GM12878 (cell line): ENCODE measurements at places on chromosomes 3 and 15. TPM values are rescaled to one million over a fixed set of nuclear protein-coding genes. Genes with fewer than 3 reads are reported as not detected.

Gene ANKRD34C
- not detected in 2 replicates for total RNA-seq

Gene TTC21A
- total RNA-seq = 2.6 and 2.7 TPM in 2 replicates

Gene PPM1L
- total RNA-seq = 0.21 and 0.33 TPM in 2 replicates

Gene REC114
- total RNA-seq = not detected in 2 replicates

Gene CFAP91
- total RNA-seq = 0.80 and 1.3 TPM in 2 replicates

Gene RBM6
- 66.5 and 72.7 TPM in 2 replicates for total RNA-seq

Gene RBPMS2
- total RNA-seq = 0.31 and 0.66 TPM in 2 replicates

Gene HAPLN3
- 2.9 and 3.1 TPM in 2 replicates for total RNA-seq

Gene CKMT1A
- 0.13 TPM in 1 of 2 replicates, not detected in the other for total RNA-seq

Gene CRABP1
- 0.37 and 0.41 TPM in 2 replicates for total RNA-seq

Gene FBXW12
- 0.15 TPM in 1 of 2 replicates, not detected in the other for total RNA-seq

GRCh38 chr15:31219221-31219620 lies 107.4 kb upstream of the KLF13 start:
- no peak for DNase-seq

- no peak for DNase-seq
Observed at GRCh38 chr3:43000387-43000786, 21.3 kb downstream of the GASK1A start.

- DNase-seq = no peak
Observed at GRCh38 chr15:100189319-100189718, 152.5 kb downstream of the ADAMTS17 start.

GRCh38 chr3:133490468-133491351 lies 82.8 kb upstream of the CDV3 start:
- peak; percentile 76 for DNase-seq

DNA sequence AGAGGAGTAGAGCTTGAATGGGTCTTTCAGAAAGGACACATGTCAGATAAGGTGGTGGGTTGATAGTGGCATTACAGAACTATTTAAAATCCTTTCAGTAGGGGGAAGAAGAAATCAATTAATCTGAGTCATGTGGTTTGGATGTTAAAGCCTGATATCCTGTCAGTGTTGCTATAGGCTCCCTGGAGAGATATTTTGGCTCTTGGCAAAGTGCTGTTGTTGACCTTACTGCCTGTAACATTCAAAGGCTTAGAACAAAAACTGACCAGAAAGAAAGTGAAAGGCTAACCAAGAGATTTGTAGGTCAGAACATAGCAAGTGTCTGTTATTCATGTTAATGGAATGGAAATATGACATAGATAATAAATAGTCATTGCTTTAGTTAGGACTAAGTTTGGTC lies 552.9 kb downstream of the DIPK2A start:
- DNase-seq = no peak

DNA sequence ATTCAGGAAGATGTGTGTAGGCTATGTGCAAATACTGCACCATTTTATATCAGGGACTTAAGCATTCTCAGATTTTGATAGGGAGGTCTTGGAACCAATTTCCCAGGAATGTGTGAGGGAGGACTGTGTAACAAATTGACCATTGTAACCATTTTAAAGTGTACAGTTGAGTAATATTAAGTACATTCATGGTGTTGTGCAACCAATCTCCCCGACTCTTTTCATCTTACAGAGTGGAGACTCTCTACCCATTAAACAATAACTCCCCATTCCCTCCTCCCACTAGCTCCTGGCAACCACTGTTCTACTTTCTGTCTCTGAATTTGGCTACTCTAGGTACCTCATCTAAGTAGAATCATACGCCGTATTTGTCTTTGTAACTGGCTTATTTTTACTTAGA lies 5.1 kb downstream of the RCN2 start:
- DNase-seq = no peak

DNA sequence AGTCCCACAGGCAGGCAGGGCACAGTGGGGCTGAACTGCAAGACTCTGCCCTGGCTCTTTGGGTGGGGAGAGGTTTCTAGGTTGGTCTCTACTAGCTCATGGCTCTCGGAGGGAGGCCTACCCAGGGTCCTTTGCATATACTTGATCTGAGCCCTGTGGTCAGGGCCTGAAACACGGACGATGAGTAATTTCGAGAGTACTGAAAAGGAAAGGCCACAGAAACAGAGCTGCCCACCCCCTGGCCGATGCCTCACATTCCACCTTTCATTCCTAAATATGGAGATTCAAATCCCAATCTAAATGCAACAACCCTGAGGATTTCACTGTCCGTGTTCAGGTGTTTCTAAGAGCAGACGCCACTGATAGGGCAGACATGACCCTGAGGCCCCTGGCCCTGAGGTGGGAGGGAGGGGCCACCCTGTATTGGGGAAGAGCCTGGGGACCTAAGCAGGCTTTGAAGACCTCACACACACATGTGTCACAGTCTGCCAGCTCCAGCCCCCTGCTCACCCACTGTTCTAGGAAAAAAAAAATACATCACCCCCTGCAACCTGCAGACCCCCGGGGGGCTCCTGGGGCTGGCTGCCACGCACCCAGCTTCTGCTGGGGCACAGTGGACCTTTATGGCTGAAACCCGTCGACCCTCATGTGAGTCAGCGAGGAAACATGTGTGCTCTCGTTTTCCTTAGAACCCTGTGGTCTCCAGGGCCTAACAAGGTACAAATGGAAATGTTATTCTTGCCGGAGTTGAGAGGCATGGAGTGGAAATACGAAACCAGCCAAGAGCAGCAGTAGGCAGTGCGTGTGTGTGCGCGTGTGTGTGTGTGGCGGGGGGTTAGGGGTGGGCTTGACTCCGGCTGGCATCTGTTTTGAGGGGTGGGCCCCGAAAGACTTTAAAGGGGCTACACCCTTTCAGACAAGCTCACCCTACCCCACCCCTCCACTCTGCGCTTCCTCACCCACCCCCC lies 112.7 kb downstream of the CHSY1 start:
- peak; percentile 48 for DNase-seq

DNA sequence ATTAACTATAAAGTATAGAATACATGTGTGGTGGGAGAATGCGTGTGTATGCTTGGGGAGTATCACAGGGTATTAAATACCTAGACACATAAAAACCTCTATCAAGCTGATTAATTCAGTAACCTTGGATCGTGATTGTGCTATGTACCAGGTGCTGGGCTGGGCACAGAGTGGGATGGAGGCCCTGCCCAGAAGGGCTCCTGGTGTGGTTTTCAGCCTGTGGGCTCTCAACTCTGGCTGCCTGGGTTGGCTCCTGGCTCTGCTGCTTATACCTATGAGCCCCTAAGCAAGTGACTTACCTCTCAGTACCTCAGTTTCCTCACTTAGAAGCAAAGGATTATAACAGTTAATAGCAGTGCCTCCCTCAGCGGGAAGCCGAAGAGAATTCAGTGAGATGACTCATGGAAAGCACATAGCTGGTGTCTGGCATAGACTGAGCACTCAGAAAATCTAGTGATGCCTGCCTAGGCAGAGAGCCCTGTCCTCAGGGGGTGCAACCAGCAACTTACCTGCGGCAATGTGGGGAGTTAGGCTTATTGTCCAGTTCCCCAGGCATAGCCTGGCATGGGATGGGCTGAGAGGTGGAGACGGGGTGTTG lies 90.6 kb upstream of the MYZAP start:
- no peak for DNase-seq

DNA sequence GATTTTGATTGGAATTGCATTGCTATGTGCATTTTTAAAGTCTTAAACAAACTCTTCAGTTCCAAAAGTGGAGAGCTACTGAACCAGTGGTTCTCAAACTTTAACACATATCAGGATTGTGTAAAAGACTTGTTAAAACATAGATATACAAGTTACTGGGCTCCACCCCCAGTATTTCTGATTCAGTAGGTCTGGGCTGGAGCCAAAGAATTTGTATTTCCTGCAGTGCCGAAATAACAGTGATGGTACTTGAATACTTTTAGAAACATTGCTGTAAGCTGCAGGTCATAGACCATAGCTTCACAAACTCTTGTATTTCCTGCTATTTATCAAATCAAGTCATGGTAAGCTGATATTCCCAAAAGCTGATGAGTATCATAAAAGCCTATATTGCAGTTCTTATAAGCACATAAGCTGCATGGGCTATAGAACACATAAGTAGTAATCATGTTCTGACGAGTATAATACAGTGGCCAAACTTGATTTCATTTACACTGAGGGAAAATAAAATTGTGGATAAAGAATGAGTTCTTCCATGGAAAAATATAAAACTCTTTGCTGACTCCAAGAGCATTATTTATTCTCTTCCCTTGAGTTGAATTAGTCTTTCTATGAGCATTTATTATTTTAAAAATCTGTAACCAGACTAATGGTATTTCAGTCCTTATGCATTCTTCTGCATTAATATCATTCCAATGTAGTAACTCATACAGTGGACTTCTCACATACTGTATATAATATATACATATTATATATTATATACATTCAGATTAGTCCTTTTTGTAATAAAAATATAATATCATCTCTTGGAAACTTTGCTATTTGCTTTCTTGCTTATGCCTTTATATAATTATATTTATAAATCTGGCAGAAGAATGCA lies 550.5 kb upstream of the AGTR1 start:
- no peak for DNase-seq

GRCh38 chr3:139339219-139339906 lies 4.5 kb upstream of the MRPS22 start:
- no peak for DNase-seq

DNA sequence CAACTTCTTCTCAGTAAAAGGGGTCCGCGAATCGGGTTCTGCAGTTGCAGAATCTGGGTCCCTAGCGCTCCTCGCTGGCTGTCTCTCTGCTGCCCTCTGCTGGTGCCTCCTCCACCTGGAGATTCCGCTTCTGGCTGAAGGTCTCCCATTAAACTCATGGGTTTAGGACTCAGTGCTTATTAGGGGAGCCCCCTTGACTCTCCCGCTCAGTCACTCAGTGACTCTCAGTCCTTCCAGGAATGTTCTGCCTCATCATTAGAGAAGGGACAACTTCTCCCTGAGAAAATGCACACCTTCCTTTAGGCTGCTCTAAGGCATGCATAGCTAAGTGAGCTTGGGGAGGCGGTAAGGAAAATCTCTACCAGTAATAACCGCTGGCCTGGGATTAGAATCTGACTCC lies 7.1 kb downstream of the CPN2 start:
- DNase-seq = no peak

GRCh38 chr3:41464858-41465257 lies 265.6 kb downstream of the CTNNB1 start:
- no peak for DNase-seq

- DNase-seq = no peak
Observed at GRCh38 chr15:39267685-39268084, 313.2 kb upstream of the THBS1 start.

- no peak for DNase-seq
Observed at GRCh38 chr3:16520970-16521881, 7.7 kb upstream of the RFTN1 start.

- DNase-seq = no peak
Observed at GRCh38 chr15:85313339-85313738, 67.1 kb upstream of the AKAP13 start.

GRCh38 chr3:149087208-149087607 lies 875 bp upstream of the HLTF start:
- DNase-seq = no peak

- no peak for DNase-seq
Observed at GRCh38 chr3:24195504-24196230, 250.6 kb downstream of the NR1D2 start.

DNA sequence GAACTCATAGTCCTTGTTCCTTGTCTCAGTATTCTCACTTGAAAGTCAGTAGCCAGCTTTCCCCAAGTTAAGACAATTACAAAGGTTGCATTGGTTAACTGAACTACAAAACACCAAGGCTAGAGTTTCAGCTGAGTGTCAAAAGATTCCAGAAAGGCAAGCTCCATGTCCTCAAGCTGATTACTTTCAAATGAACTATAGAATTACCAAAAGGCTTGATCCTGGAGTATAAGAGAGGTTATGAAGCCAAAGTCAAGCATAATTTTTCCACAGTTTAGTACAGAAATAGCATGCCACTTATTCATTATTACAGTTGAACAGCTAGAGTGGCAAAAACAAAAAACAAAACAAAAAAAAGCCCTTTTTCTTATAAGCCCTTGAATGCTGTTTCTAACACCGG lies 51.9 kb downstream of the ZBTB20 start:
- no peak for DNase-seq

GRCh38 chr15:44194323-44195150 lies 534 bp downstream of the FRMD5 start:
- DNase-seq = no peak

GRCh38 chr15:83848315-83849050 lies 194.6 kb downstream of the ADAMTSL3 start:
- no peak for DNase-seq

DNA sequence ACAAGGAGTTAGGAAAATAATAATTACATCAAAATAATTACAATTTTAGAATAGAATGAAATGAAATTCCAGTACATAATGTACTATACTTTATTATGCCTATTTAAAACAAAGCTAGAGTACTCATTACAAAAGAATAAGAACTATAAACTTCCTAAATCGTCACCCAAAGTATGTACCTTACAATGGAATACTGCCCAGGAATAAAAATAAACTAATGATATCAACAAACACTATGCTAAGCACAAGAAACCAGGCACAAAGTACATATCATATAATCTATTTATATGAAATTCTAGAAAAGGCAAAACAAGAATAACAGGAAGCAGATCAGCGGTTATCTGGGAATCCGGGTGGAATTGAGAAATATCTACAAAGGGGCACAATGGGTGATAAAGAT lies 84.7 kb downstream of the MYO9A start:
- no peak for DNase-seq

DNA sequence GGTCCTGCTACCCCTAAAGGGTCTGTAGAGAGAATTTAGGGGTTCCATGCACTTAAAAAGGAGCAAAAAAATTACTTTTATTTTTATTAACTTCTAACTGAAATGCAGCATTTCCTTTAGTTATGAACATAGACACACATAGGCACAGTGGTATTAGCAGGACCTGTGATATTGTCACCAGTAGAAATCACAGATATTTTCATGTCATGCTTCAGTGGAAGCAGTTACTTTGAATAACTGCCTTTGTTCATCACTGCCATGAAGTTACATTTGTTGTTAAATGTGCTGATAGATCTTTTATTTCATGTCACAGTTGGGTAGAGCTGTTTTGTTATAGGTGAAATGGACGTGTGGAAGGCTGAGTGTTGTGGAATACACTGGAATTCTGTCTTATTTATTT lies 37.4 kb downstream of the TRAK1 start:
- no peak for DNase-seq

GRCh38 chr15:63165166-63165859 lies 8.0 kb upstream of the RPS27L start:
- no peak for DNase-seq

DNA sequence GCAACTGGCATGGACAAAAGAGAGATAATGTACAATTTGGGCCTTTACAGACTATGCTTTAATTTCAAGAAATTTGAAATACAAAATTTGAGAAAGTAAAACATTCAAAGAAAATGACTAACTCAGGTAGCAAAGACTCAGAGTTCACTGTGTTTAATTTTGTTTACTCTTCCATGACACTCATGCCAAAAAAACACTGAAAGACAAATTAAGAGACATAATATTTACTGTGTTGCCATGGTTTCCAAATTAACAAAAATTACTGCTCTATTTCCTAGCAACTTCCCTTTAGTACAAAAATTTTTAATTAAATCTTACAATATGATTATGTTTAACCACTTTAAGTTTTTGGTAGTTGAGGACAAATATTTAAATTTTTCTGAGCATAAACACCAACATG lies 29.6 kb downstream of the LRRFIP2 start:
- no peak for DNase-seq
